ENCODE measurements at places on chromosomes 7 and 10. TPM values are rescaled to one million over a fixed set of nuclear protein-coding genes. Genes with fewer than 3 reads are reported as not detected.

DNA sequence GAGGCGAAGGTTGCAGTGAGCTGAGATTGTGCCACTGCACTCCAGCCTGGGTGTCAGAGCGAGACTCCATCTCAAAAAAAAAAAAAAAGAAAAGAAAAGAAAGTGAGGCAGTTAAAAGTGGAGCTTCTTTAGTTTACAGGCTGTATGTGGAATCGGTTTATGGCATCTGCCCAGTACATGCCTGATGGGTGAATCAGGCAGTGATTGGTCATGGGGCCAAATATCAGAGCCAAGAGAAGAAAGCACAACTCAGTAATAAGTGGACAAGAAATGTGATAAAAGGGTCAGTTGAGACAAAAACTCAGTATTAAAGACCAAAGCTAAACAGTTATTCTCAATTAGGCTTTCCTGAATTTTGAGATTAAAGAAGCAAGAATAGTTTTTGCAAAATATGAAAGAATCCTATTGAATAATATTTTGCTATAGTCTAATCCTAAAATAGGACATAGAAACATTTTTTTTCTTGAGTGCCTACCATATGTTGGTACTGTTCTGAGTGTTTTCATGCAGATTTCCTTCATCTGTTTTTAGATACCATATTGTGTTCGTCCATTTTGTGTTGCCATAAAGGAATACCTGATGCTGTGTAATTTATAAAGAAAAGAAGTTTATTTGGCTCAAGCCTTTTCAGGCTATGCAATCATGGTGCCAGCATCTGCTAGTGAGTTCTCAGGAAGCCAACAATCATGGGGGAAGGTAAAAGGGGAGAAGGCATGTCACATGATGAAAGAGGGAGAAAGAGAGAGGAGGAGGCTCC lies 14.4 kb downstream of the CDC14C start:
- H3K4me1 ChIP-seq = no peaks in the 10 kb centered on the region
- H3K36me3 ChIP-seq = no peaks in the 10 kb centered on the region
- H3K27ac ChIP-seq = no peak overlapping the region
- H3K4me3 ChIP-seq = no peak overlapping the region

- H3K4me3 ChIP-seq = no peak overlapping the region
- DNase-seq = peak; percentile 72
- H3K27ac ChIP-seq = no peak overlapping the region
- H3K27me3 ChIP-seq = no peaks in the 10 kb centered on the region
These were observed 277.1 kb downstream of the CACNA2D1 start for GRCh38 chr7:82166260-82167015.

DNA sequence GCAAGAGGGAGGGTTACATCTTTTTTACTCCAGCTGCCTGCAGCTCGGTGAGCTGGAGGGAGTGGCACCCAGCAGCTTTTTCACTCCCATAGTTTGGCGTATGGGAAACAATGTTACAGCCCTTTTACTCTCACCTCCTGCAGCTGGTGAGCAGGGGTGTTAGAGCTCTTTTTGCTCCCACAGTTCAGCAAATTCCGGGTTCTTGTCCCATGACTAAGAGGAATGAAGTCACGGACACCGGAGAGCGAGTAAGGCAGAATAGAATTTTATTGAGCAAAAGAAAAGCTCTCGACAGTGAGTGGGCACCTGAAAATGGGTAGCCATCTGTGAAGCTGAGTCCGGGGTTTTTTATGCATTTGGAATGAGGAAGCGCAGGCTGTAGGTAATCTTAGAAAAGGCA lies 446.6 kb downstream of the GFRA1 start:
- no peak overlapping the region for H3K4me3 ChIP-seq
- no peaks in the 10 kb centered on the region for H3K4me1 ChIP-seq
- H3K27me3 ChIP-seq = no peaks in the 10 kb centered on the region
- no peaks in the 10 kb centered on the region for H3K36me3 ChIP-seq

DNA sequence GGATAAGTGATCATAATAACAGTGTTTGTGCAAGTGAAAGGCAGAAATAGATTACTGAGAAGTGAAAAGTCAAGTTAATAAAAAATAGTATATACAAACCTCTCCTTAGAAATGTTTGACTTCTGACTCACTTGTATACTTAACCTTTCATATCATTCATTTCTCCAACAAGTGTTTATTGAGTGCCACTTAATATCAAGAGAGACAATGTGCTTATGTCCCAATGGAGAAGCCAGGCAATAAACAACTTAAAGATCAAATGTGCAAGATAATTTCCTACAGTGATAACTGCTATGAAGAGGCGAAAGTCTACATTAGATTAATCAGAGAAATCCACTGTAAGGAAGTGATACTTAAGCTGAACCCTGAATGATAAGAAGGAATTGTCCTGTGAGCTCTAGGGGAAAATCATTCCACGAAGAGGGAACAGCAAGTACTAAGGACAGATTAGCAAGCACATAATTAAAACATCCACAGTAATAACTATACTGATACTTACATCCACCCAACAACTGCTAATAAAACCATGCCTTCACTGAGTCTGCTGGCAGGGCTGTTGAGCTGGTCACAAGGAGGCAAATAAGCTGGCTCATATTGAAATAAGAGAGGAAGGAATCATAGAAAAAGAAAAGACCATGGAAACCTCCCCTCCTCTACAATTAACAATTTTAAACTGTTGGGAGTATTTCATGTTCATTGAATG lies 203.5 kb downstream of the CTNNA3 start:
- H3K36me3 ChIP-seq = no peaks in the 10 kb centered on the region
- DNase-seq = no peak
- H3K27me3 ChIP-seq = no peaks in the 10 kb centered on the region
- no peaks in the 10 kb centered on the region for H3K4me1 ChIP-seq

Gene TRPV6
- not detected for total RNA-seq
